ENCODE measurements at places on chromosomes 16 and 17. TPM values are rescaled to one million over a fixed set of nuclear protein-coding genes. Genes with fewer than 3 reads are reported as not detected.

DNA sequence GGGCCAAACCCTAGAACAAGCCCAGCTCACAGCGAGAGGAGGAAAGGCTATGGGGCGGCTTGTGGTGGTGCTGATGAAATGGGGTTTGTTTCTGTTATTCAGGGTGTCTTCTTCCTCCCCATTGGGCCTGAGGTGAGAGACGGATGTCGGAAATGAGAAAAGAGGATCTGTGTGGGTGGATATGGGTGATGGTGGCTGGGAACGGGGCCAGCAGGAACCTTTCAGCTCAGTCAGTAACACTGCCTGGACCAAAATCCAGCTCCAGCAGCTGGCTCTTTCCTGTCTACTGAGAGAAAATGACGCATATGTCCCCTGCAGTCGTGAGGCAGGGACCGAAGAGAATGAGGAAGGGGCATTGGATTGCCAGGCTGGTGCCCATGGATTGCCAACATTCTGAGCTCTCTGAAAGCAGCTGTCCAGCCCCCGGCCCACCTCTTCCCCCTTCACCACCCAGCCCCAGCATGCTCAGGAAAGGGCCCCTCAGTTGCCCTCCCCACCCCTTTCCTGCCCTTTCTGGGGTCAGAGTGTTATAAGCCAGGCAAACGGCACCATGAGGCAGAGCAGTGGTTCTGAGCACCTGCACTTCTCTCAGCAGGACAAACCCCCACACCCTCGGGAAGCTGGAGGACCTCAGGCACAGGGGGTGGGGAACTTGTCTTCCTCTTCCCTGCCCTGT lies 4.0 kb downstream of the MYH3 start:
- no peak for DNase-seq

DNA sequence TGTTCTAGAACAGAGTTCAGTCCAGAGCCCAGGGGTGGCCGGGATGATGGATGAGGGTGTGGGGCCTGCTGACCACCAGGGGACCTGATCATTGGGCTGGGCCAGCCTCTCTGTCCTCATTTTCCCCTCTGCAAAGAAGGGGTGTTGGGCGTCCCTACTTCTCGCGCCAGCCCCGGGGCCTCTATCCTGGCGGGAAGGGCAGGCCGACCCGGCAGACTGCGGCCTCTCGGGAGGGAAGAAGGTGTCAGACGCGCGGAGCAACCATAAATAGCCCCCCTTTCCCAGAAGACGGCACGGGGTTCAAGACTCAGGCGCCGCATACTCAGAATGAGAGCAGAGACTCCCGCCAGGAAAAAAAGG lies 2.0 kb upstream of the CACNA1G start:
- no peak for DNase-seq

GRCh38 chr17:75998327-75998795 lies 2.3 kb upstream of the CDK3 start:
- DNase-seq, result no peak

DNA sequence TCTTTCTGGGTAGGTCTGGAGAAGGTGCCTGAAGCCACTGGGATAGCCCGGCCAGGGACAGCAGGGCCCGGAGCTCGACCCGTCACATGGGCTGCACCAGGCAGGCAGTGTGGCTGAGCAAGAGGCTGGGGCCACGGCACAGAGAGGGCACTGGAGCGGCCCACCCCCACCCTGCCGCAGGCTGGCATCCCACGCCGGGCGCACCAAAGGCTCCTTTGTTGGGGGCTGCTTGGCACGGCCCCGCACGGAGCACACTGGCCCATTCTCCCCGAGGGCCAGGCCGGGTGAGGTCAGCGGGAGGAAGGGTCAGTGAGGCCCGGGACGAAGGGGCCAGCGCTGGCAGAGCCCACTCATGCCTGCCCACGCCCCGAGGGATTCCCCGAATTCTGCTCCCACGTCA lies 36.5 kb upstream of the PVALEF start:
- DNase-seq, result no peak

- DNase-seq, result no peak
Observed at GRCh38 chr17:36544044-36544306, 744 bp upstream of the GGNBP2 start.

SLC35G6 gene
- total RNA-seq, result not detected

DNA sequence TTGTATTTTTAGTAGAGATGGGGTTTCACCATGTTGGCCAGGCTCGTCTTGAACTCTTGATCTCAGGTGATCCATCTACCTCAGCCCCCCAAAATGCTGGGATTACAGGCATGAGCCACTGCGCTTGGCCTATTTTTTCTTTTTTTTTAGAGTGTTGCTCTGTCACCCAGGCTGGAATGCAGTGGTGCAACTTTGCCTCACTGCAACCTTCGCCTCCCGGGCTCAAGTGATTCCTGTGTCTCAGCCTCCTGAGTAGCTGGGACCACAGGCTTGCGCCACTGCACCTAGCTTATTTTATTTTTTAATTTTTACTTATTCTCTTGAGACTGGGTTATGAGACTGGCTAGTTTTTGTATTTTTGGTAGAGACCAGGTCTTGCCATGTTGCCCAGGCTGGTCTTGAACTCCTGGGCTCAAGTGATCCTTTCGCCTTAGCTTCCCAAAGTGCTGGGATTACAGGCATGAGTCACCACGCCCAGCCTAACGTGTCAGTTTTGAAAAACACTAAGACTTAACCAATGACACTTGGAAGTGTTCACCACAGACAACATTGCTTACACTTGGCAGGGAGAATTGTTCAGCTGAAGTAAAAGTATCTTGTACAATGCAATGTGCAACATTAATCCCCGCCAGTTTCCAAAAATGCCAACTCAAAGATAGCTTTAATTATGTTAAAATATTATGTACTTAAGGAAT lies 26.9 kb downstream of the ATAD5 start:
- no peak for DNase-seq

SPATA32 gene
- 0.23 TPM for total RNA-seq

DNA sequence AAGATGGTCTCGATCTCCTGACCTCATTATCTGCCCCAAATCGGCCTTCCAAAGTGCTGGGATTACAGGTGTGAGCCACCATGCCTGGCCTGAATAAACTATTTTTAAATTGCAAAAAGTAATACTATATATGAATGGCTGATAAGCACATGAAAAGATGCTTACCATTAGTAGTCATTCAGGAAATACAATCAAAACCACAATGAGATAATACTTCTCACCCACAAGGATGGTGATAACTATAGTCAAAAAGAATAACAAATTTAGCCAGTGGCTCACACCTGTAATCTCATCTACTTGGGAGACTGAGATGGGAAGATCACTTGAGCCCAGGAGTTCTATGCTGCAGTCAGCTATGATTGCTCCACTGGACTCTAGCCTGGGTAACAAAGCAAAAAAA lies 2.4 kb upstream of the TACO1 start:
- DNase-seq, result no peak

DNA sequence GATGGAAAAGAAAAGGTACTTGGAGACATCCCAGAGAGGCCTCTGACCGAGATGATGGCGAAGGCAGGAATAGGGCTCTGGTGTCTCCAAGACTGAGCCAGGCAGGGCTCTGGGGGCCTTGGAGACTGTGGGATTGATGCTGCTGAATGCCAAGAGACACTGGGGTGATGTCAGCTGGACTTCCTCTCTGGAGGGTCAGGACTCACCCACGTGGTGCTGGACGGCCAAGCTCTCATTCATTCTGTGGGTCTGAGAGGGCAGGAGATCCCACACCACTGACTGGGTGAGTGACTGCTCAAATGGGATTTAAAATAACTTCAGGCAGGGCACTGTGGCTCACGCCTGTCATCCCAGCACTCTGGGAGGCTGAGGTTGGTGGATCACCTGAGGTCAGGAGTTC lies 64.8 kb downstream of the NT5M start:
- no peak for DNase-seq

ZFHX3 gene
- 40.1 TPM for total RNA-seq

DNA sequence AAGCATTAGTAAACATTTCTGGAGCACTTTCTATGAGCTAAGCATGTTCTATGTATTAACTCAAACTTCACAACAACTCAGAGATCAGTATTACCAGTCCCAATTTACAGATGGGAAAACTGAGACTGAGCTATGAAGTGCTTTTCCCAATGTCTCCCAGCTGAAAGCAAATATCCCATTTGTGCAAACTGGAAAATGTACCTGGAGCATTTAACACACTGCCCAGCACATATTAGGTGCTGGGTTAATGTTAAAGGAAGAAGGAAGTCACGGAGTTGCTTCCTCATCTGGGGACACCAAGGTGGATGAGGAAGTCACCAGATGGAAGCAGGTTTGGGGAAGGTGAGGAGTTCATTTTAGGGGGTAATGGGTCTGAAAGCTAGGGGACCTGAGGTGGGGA lies 66.1 kb downstream of the ABCC6 start:
- DNase-seq, result no peak
